ENCODE measurements at places on chromosomes 3 and 15. TPM values are rescaled to one million over a fixed set of nuclear protein-coding genes. Genes with fewer than 3 reads are reported as not detected.

Gene LTK
- 0.18 TPM for total RNA-seq

Gene DNAH12
- under 0.01 TPM for total RNA-seq

Gene CCDC54
- total RNA-seq = not detected

Gene OR5H1
- not detected for total RNA-seq

Gene CASR
- total RNA-seq = not detected

Gene IMPG2
- 0.18 TPM for total RNA-seq

GRCh38 chr15:68203486-68203885 is 1.6 kb downstream of the CALML4 start:
- DNase-seq = no peak

- DNase-seq = peak; percentile 94
Observed at GRCh38 chr3:157785102-157785826, 282.0 kb upstream of the VEPH1 start.

DNA sequence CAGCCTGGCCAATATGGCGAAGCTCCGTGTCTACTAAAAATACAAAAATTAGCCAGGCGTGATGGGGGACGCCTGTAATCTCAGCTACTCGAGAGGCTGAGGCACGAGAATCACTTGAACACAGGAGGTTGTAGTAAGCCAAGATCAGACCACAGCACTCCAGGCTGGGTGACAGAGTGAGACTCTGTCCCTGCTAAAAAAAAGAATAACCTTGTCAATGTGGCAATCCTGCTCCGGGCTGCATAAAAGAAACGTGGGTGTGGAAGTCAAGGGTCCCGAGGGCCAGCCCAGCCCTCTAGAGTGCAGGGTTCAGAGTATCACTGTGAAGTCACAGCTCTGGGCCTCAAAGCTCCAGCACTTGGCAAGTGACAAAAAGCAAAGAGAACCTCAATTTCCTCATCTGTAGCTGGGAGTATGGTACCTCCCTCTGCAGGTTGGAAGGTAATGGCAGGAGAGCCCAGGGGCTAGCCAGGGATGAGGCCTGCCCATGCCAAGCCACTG is 73.5 kb upstream of the IQSEC1 start:
- DNase-seq = no peak

Gene SCN11A
- total RNA-seq = not detected

GRCh38 chr15:65740148-65740547 is 51.9 kb downstream of the DENND4A start:
- no peak for DNase-seq

DNA sequence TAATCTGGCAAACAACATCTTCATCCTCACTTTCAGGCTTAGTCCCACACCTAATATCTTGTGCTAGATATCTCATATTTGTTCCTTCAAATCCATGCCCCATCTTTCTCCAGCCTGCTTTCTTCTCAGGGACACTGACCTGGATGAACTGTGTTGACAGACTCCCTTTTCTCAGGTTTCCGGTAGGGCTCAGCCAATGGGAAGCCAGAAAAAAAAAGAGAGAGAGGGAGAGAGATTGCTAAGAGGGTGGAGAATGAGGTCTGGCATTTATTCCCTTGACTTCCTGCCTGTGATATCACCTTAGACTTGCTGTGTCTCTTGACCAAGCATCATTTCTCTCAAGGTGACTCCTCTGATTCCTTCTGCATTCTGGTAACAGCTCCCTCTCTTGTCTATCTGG is 145.6 kb upstream of the ABI3BP start:
- DNase-seq = no peak

DNA sequence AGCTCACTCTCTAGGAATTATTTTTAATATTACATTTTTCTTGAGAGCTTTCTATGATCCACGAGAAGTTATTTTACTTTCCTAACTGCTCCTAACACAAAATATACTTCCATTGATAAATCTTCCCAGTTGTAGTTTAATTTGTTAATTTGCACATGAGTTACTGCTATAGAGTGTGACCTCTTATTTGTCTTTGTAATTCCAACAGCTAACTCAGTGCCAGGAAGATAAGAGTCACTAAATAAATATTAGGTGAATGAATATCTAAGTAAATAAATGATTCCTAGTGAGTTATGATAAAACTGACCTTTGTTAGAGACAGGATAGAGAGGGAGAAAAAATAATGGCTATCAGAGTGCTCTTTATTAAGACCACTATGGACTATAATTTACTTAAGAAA is 319.9 kb downstream of the NAALADL2 start:
- peak; percentile 20 for DNase-seq

DNA sequence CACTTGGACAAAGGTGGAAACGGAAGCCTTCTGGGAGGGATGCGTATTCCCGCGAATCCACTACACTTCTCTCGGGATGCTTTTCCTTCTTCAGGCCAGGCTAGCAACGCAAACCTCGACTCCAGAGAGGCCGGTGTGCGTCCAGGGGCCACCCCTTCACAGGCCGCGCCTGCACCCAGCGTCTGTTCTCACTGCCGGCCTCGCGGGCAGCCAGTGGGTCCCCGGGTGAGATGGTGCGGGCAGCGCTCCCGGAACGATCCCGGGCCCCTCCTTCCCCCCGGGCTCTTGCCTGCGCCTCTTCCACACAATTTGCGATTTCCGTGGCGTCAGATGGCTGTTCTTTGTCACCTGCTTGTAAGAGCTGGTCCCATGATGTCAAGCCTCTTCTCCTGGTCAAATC is 27.3 kb downstream of the GABRA5 start:
- no peak for DNase-seq

Gene TMCO5A
- total RNA-seq = not detected

Gene PRTG
- total RNA-seq = 1.7 TPM

Gene SKIL
- total RNA-seq = 51.7 TPM

Gene UQCC5
- 1.1 TPM for total RNA-seq

DNA sequence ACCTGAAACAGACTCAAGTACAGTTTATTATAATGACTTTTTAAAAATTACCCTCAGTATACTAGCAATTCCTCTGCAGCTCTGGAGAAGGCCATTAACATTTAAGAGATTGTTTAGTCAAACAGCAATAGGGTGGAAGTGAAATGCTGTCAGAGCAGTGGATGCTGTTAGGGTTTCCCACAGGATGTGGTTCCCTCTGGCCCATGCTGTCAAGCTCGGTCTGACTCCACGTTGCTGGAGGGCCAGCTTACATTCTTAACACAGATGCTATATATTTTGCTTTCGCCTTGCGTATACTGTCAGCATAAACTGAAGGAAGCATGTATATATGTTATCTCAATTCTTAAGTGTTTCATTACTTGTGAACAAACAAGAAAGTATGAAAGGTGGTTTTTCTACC is 231.1 kb upstream of the COL8A1 start:
- peak; percentile 79 for DNase-seq

- DNase-seq = no peak
Observed at GRCh38 chr15:82900511-82901060, 51.9 kb downstream of the HOMER2 start.

DNA sequence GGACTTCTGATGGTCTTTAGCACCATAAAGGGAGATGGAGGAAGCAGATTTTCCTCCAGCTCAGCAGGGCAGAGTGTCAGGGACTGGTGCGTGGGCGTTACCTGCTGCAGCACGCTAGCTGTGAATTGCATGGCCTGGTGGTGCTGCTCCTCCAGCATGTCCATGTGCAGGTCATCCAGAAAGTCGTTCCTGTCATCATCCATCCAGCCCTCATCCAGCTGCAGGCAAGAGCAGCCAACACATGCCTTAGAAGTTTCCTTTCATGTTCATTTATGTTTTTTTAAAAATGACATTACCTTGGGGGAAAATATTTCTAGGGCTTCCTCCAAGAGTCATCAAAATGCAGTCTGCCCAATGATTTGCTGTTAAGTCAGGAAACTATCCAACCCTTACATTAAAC is 239.2 kb downstream of the PDZRN3 start:
- DNase-seq = no peak

Gene DPPA2
- not detected for total RNA-seq

- DNase-seq = no peak
Observed at GRCh38 chr3:100500320-100500880, 8.0 kb downstream of the TMEM45A start.

Gene TERB2
- total RNA-seq = not detected

Gene ARPP21
- not detected for total RNA-seq

- DNase-seq = no peak
Observed at GRCh38 chr3:120907659-120908029, 361 bp upstream of the STXBP5L start.

Gene NMNAT3
- total RNA-seq = 0.36 TPM

- DNase-seq = no peak
Observed at GRCh38 chr3:178156301-178156700, 379.9 kb upstream of the KCNMB2 start.

Gene GOLGA8G
- not detected for total RNA-seq

DNA sequence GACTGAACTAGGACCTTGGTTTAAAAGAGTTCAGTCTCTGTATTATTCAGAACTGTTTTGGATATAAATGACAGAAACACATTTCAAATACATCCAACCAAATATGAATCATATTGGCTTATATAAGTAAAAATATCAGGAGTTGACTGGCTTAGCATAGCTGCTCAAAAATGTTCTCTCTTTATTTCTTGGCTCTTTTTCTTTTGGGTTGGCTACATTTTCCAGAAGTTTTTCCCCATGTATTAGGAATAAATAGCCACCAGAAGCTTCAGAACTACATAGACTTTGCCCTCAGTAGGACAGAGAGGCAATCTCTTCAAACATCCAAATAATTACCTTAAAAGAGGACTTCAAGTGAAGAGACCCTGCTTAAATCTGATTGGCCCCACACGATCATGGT is 32.7 kb downstream of the KCNMB2 start:
- no peak for DNase-seq

Gene SEC22C
- total RNA-seq = 46.9 TPM

DNA sequence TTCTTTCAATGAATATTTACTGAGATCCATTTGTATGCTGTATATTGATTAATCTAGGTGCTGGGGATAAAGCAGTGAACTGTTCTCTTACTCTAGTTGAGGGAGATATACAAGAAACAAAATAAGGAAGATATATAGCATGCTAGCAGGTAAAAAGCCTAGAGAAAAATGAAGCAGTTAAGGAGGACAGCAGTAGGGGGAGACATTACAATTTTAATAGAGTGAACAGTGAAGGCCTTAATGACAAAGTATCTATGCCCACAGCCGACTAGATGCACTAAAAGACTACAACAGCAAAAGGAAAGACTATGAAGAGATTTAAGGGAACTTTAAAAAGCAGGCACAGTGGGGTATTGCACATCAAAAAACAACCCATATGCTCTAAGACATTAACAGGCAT is 81.4 kb downstream of the XRN1 start:
- DNase-seq = no peak

DNA sequence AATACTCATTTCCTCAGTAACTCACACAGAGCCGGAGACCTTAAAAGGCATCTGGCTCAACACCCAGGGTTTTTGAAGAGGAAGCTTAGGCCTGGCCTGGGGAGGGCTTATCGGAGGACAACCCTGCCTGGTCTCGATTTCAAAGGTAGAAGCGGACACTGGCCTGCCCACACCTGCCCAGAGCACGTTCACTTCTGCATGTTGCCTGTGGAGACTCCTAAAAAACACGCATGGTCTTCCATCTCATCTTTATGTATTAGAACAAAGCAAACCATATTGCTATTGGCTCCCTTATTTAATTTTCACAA is 55.5 kb upstream of the FURIN start:
- no peak for DNase-seq

GRCh38 chr3:54008099-54008498 is 114.3 kb upstream of the CACNA2D3 start:
- DNase-seq = no peak

Gene RBPMS2
- not detected for total RNA-seq

- DNase-seq = no peak
Observed at GRCh38 chr3:49172551-49173041, 1.2 kb downstream of the KLHDC8B start.

- DNase-seq = no peak
Observed at GRCh38 chr3:78794431-78794830, 973.4 kb downstream of the ROBO1 start.

Gene C15orf62
- total RNA-seq = under 0.01 TPM

- no peak for DNase-seq
Observed at GRCh38 chr3:46504789-46505188, 7.0 kb downstream of the RTP3 start.

Gene HDC
- not detected for total RNA-seq

DNA sequence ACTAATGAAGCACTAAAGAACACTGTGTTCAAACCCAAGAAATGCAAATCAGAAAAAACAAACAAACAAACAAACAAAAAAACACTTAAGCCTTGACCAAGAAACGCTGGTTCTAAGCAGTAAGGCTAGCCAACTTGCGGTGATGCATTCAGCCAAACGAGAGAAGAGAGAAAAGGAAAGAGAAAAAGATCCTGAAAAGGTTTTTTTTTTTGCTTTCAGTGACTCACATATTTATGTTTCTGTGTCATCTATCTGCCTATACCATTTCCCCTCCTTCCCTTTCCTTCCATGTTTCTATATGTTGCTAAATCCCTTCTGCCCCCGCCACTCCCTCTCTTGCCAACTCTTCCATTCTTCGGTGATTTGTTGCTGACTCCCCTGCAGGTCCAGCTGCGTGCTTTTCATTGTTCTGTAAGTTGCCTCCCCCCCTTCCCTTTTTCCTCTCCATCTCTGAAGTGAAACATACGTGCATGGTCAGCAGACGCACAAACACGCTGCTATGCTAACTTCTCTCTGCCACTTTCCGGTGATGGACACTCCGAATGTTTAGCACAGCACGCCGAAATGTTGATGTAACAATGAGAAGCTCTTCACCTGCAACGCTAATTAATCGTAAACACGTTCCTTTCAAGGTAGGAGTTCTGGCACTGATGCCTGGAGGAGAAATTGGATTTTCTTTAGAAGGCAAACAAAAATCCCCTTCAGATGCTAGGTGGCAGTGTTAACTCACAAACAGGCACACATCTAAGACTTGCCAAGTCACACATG is 154.4 kb downstream of the TUSC7 start:
- peak; percentile 64 for DNase-seq

Gene TUSC7
- not detected for total RNA-seq

DNA sequence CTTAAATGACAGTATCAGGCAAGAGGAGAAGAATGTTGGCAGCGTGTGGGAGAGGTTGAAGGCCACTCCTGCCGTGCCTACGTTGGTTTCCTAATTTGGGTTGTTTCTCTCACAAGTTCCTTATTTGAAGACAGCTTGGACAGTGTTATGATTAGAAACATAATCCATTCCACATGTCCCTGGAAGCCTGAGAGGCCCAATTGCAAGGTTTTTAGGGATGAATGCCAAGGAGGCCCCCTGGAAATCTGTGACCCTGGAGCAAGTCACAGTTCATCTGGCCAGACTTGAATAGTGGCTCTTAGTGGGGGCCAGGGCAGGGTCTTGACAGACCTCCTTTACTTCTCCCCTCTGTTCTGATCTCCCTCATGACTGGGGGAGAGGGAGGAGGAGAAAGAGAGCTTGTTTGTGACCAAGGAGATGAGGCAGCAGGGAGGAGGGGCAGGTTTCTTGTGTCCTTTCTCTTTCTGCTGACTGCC is 584.4 kb upstream of the TBL1XR1 start:
- peak; percentile 79 for DNase-seq

DNA sequence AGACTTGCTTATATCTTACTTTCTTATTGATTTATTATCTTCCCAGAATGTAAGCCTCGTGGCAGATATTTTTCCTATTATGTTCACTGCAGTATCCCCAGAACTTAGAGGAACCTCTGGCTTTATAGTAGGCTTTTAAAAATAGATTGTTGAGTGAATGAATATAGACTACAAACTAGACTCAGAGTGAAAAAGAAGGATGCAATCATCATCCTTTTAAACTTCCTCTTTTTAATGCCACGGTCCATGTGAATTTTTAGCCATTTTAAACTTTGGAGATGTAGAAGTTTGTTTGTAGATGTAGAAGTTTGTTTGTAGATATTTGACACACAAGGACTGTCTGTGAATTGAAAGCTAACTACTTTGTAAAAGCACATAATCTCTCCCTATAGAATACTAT is 7.2 kb upstream of the P2RY12 start:
- no peak for DNase-seq

Data from IMR-90 (cell line).